WERI-Rb-1 (cell line): ENCODE measurements at places on chromosomes 5 and 9.

DNA sequence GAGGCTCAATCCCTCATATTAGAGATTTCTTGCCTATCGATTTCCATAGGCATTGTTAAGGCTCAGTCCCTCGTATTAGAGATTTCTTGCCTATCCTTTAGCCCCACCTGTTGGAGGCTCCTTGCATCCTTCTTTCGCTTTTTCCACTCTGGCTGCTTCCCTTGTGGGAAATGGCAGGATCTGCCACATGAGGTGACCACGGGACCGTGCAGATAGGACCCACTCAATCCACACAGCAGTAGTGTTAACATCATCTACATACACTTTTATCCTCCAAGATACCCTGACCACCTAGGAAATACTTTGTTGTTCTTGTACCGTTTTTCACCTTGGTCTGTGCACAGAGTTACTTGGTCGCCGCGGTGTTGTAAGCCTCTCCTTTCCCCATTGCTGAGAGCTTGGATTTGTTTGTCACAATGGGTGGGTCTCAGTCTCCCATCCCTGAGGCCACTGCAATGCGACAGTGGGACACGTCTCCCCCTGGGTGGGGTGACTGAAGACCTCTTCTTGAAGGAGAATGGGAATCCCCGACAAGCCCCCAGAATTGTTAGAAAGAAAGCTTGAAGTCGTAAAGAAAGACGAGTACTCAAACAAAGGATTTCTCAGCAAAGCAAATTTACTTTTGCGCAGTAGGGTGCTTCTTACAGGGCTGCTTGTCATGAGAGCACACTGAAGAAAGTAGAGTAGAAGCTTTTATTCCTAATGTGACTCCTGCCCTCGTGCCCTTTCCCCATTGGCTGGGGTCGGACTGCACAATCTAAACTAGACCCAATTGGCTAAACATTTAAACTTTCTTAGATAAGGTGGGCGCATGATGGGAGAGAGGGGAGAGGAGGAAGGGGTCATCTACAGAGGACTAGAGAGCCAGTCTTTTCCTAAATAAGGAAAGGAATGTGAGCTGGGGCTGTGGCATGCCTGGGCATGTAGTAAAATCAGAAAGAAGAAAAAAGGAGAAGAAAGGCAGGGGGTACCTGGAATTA lies 19.8 kb downstream of the IFT74 start:
- DNase-seq: peak; percentile 58

DNA sequence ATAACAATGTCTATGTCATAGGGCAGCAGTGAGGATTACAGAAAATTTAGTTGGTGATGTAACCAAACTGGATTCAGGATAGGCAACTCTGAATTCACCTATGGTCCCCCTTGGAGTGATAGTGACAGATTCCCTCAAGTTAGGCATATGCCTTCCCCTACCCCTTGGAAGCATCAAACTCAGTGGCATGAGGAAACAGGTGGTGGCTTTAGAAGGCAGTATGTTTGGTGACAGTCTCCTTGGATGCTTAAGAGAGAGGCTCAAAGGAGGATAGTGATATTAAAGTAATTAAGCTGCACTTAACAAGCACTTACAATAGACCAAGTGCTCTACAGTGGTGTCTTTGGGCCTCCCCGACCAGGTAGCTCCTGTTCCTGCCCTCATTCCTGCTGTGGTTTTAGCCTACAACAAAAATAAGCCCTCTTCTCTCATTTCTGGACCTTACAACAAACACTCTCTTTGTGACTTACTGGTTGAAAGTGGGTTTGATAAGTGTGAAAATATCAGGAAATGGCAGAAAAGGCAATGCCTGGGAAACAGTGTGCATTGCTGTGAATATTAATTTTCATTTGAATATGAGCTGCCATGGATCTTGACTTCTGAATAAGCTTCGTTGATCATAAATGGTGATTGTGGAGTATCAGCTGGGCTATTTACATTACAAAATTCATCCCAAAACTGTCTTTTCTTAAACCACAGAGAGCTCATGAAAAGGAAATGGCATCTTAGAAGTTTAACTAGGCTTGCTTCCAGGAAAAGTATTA lies 29.2 kb downstream of the NR4A3 start:
- no peak for DNase-seq

DNA sequence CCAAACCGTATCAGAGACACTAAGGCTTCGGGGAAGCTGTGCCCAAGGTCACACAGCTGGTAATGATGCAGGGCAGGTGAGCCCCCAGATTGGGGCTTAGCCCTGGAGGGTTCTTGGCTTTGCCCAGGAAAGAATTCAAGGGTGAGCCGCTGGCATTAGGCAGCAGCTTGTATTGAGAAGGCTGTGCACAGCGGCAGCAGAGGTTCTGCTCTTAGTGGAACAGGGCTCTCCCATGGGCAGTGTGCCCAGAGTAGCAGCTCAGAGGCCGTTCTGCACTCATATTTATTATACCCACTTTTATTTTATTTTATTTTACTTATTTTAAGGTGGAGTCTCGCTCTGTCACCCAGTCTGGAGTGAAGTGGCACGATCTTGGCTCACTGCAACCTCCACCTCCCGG lies 85.8 kb upstream of the IER5L start:
- no peak for DNase-seq

- no peak for DNase-seq
Observed at GRCh38 chr5:156655732-156656131, 194.4 kb upstream of the PPP1R2B start.

DNA sequence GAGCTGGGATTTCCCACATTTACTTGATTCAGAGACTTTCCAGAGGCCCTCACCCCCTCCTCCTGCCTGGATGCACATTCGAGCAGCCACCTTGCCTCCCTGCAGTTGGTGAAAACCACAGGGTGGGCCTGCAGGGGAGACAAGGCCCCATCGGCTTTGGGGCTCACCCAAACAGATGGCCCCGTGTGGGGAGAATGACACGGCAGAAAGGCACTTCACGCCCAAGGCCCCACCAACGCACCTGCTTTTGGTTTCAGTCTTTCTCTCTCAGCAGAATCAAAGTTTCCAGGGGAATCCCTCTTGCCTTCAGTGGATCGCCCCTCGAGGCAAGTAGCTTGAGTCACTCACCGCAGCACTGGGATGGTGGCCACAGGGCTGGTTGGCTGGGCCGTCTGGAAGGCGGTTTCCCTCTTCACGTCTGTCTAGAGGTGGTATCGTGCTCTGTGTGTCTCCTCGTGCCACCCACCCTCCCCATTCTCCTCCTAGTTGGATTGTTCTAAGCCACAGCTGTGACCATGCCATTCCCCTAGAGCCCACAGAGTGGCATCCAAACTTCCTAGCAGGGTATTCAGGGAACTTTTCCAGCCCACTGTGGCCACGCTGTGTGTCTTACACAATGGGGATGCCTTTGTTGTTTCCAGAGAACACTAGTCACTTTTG lies 31.8 kb downstream of the SEC61B start:
- no peak for DNase-seq

GRCh38 chr9:105291938-105292337 lies 47.5 kb downstream of the SLC44A1 start:
- no peak for DNase-seq

- DNase-seq: peak; percentile 53
Observed at GRCh38 chr9:4489919-4490704, at the start of gene SLC1A1. Gene SLC1A1, plus strand, starts transcription at chr9:4490468. Its CDS starts 212 bp downstream, at chr9:4490680.

DNA sequence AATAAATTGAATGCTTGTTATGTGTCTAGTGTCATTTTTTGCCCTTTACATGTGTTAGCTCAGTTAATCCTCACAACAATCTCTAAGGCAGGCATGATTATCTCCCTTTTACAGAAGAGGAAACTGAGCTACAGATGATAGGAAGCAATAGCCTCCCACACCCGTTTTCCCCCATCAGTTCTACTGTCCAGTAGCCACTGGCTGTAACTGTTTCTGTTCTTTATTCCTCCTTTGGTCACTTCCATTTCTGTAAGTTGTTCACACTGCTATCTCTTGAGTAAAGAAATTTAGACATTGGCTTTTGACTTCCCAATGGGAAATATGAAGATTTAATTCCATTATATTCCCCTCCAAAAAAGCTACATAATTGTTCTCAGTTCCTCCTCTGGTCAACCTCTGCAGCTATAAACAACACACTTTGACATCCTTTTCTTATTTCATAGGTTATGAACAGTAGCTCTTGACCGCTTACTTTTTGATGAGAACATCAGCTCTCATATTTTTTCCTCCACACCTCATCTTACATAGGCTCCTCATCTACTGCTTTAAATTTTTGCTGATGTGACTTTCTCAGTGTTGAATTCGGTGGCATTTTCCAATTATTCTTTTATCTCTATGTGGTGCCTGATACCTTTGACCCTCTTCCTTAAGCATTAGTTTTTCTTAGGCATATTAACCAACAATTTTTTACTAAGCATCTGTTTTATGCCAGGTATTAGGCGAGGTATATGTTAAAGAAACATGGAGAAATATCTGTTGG lies 21.4 kb downstream of the SPZ1 start:
- DNase-seq: no peak

DNA sequence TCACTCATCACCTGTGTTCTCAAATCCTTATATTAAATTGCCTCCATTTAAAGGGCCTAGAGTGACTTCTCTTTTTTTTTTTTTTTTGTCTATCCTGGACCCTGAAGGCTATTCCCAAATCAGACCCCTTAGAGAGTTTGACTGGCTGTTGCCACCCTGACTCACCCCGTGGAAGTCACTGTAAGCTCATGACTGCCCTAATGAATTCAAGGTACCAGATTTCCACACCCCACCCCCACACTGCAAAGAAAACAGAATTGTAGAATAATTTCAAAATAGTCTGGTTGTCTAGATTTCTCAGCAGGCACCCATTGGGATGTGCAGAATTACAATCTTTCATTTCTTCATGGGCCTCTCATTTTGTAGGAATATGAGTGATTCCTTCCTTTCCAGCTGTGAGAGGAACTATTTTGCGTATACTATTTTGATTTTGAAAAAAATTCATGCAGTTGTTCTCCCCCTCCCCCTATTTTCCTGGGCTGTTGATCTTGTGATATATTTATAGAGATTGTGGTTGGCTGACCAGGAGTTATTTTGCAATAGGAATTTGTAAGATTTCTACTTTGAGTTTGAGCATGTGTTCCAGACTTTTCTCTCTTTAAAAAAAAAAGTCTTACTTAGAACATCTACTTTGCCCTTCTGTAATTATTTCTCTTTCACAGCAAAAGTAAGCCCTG lies 79.1 kb downstream of the ZNF618 start:
- DNase-seq: no peak

DNA sequence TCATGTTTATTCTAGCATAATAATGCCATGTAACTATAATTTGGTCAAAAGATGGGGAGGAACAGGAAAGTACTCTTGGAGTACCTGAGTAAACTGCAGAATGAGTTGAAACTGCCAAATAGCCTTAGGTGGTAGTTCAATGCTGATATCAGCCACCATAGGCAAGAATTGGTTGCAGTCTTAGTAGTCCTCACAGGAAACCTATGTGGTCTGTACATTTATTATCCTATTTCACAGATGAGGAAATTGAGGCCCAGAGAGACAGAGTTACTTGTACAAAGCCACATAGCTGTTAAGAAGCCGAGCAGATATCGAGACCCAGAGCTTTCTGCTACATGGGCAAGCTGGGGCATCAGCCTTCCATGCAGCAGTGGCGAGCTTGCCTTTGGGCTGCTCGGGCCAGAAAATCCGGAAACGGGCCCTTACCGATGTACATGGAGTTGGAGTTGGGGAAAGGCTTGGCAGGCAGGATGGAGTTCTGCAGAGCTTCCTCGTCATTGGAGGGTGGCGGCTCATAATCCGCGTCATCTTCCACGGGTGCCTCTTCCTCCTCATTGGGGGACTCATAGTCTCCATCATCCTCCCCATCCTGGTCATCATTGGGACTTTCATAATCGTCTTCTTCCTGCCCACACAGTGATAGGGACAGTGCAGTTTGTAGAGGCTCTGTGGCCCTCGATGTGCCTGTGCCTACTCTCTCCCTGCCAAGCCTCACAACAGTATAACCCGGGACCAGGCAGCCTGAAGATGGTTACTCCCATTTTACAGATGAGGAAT lies 27.1 kb downstream of the LCP2 start:
- no peak for DNase-seq
